Activated naive CD4-positive, alpha-beta T cell treated with anti-CD3 and anti-CD28 coated beads, Interleukin-2, amount 50 U/mL, for 72 hours (primary cell): ENCODE measurements at places on chromosomes 4 and X. TPM values are rescaled to one million over a fixed set of nuclear protein-coding genes. Genes with fewer than 3 reads are reported as not detected.

DNA sequence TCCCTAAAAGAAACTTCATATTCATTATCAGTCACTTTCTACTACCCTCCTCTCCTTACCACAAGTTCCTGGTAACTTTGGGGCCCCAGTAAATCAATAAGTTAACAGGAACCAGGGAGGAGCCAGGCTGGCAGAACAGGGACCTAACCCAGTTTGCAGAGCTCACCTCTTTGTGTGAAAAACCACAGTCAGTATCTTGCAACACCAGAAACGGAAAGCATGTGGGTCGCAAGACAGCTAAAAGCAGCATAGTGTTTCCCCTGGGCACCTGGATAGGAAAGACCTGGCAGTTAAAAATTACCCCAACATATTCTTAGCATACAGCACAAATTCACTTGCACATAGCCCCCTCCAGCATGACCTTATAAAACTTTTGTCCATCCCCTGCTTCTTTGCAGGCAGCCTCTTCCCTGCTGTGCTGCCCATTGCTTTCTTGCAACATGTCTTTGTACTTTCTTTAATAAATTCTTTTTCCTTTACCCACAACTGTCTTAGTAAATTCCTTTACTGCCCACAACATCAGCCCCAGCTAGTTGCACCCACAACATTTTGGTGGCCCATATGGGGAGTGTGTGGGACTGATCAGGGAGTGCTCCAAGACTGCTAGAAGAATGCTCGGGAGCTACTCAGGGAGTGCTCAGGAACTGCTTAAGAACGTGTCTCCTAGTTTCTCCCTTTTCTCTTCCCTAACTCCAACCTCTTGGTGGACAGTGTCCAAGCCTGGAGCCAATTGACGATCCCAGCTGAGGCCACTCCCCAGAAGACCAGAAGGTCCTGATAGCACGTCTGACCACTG is 83.4 kb downstream of the MSN start:
- DNase-seq: no peak

PPP4R3C gene
- total RNA-seq: not detected

HMGN5 gene
- 5.8 TPM for total RNA-seq

DNA sequence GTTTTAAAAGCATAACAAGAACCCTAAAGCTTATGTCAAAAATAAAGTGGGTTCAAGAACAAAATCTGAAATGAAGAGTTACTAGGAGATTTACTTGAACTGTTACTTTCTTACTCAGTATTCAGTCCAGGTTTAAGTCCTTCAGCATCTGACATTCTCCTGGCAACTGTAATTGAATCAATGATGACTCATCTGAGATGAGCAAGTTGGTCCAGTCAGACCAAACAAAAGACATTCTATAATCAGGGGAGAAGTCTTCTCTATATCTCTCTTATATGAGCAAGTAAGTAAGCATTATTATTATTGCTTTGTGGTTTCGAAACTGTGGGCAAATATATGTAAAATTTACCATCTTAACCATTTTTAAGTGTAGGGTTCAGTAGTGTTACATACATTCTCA is 34.6 kb downstream of the MAP9 start:
- no peak for DNase-seq

RTL3 gene
- not detected for total RNA-seq

UGT2B17 gene
- total RNA-seq: not detected

DNA sequence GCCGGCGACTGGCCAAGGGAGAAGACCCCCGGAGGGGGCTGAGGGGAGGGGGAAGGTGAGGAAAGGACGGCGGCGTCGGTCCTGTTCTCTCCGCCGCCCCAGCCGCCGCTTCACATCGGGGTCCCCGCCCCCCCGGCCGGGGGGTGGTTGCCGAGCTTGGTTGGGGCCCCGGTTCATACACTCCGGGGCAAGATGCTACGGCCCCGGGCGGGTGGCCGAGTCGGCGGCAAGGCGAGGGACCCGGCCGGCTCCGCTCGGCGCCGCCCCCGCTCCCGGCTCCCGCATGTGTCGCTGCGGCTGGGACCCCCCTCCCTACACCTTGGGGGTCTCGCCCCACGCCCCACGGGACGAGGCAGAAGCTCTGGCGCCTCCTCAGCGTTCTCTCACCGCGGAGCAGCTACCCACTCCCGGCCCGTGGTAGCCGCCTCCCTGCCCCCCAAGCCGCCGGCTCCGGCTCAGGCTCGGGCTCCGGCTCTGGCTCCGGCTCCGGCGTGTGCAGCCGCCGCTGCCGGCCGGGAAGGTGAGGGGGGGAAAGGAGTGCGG is 461 bp downstream of the FBXW7 start:
- peak; percentile 65 for DNase-seq

GRCh38 chr4:76197971-76198410 is 15.6 kb downstream of the SCARB2 start:
- DNase-seq: no peak

DNA sequence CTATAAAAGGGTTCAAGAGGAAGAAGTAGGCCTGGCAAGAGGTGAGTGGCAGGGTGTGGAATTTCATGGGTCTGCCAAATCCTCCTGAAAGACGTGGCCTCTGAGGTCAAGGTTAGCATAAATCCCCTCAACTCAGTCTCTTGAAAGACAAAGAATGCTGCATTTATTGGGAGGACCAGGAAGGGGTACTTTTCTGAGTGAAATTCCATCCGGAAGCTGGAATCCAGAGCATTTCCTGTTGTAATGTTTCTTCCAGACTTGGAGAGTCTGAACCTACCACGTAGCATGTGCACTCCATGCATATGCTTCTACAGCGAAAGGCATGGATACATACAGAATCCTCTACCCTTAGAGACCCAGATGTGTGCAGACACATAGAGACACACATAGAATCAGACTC is 13.4 kb upstream of the FGD1 start:
- no peak for DNase-seq

- DNase-seq: no peak
Observed at GRCh38 chr4:6920171-6920570, 10.5 kb downstream of the TBC1D14 start.

UGT2B11 gene
- not detected for total RNA-seq

- no peak for DNase-seq
Observed at GRCh38 chr4:38574559-38575333, 89.3 kb upstream of the KLF3 start.

DNA sequence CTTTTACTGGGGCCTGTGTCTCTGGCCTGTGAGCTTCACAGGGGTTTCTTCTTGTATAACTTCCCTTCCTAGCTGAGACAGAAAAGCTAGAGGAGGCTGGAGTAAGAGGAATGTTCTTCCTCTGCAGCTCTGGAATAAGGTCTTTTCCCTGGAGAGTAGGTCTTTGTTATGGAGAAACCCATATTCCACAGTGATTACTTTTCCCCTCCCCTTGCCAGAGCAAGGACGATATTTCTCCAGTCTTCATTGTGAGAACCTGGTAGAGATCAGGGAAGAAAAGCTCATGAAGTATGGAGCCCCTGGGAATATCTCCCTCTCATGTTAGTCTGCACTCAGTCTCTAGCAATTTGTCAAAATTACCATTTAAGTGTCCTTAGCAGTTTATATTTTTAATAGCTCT is 18.7 kb upstream of the GLRB start:
- no peak for DNase-seq

KLB gene
- not detected for total RNA-seq

GRCh38 chr4:48780865-48781214 is 761 bp upstream of the FRYL start:
- no peak for DNase-seq

GRCh38 chr4:83230928-83231327 is 53.7 kb downstream of the COQ2 start:
- DNase-seq: no peak

CLTRN gene
- total RNA-seq: not detected

DNA sequence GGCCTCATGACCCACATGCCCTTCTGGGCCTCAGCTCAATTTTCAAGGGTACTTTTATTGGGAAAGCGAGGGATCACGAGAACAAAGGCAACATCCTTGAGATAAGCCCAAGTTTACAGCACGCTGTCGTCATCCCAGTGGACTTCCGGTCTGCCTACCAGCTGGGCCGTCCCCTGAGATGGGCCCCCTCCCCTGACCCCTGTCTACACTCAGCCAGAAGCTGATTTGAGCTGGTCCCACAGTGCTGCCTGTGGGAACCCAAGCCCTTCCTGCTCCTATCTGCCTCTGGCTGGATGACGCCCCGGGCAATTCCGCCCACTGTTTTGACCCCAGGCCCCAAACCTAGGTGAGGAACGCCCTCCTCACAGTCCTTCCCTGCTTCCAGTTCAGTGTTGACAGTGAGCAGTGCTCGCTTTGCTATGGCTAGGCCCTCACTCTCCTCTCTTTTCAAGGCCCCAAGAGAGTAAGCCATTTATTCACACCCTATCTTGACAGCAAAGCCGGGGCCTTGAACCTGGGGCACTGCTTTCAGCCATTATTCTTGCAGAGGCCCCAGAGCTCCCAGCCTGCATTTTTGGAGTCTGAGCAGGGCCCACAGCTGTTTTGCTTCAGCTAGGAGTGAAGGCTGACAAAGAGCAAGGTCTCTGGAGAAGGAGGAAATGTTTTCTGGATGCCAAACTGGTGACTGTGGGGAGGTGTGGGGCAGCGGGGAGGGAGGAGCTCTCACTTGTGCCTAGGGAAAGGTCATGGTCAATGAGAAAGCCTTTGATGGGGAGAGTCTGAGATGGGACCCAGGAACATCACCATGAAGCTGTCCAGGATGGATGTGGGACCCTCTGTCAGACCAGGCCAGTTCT is 164.6 kb upstream of the BCOR start:
- DNase-seq: no peak

DNA sequence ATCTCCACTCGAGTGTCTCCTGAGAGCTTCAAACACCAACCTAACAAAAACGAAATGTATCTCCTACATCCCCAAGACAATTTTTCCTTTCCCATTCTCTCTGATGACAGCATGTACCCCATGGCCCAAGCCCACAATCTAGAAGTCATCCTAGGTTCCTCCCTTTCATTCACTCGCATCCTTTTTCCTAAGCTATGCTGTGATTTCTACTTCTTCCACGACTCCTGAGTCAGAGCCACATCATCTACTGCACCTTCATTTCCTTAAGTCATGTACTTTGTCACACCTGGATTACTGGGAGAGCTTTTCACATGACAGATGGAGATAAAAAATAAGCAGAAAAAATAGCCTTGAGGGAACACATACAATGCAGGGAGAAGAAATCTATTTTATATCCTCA is 20.1 kb downstream of the C4orf36 start:
- DNase-seq: no peak

NALF2 gene
- total RNA-seq: 0.23 TPM

- no peak for DNase-seq
Observed at GRCh38 chr4:110781944-110782343, 159.1 kb upstream of the PITX2 start.

GRCh38 chr4:18444206-18444605 is 422.7 kb upstream of the LCORL start:
- DNase-seq: no peak

- DNase-seq: no peak
Observed at GRCh38 chrX:19893727-19894126, 6.3 kb upstream of the SH3KBP1 start.

LDB2 gene
- total RNA-seq: not detected

- no peak for DNase-seq
Observed at GRCh38 chrX:129233786-129234185, 289.5 kb downstream of the SMARCA1 start.

GRCh38 chrX:10203617-10204016 is 46.8 kb downstream of the CLCN4 start:
- DNase-seq: no peak

MAGEA12 gene
- not detected for total RNA-seq

MAGED2 gene
- 35.2 TPM for total RNA-seq

SHROOM4 gene
- total RNA-seq: not detected

FGF2 gene
- total RNA-seq: 4.2 TPM

DNA sequence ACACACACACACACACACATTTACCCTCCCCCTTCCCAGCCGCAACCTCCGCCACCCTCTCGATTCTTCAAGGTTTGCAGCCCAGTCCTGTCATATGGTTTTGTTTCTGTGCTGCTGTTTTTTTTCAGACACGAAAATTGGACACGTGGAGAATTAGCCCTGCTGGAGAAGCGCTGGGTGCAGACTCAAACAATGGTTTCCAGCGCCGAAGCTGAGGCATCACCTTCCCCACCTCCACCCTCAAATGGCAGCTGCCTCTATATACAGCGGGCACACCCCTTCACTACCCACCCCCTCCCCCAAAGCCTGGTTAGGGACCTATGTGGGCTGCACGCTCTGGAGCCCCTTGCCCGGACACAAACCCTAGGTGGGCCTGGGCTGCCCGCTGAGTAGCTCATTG is 87.9 kb downstream of the BCOR start:
- DNase-seq: no peak

DNA sequence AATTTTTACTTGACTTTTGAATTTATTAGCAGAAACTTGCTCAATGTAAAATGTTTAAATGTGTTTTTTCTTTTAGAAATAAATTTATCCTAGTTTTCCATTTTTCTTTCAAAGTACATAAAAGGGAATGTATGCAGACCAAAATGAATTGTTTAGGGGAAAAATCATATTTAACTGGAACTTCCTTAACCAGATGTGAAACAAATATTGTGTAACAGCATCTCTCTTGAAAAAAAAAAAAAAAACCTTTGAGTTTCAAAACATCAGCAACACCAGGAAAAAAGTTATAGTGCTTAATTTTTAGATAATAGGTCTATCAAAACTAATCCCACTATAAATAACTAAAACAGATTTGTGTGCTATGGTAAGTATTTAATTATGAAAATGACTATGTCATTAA is 14.5 kb upstream of the CCNA2 start:
- no peak for DNase-seq

DNA sequence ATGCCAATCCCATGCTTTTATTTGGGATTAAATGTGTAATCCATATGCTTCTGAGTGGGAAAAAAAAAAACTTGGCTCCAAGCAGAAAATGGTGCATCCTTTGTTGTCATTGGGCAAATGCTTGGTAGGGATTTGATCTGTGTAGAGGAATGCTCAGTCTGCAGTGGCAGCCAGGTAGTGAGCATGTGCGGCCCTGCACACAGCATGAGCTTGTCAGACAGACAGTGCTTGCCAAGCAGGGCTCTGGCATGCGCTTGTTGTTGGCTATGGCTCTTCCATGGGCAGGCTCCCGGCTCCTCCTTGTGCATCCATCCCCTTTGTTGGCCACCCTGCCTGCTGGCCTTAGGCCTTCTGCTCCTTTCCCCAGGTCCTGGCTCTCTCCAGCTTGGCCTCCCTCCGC is 130.3 kb downstream of the GPR143 start:
- no peak for DNase-seq

GRCh38 chrX:7330556-7330955 is 182.6 kb upstream of the PUDP start:
- DNase-seq: no peak

GRCh38 chrX:72080150-72080549 is 51.6 kb downstream of the RTL5 start:
- no peak for DNase-seq

GRCh38 chr4:67749286-67749685 is 4.9 kb downstream of the GNRHR start:
- no peak for DNase-seq

GRCh38 chr4:106835919-106836318 is 200.2 kb downstream of the DKK2 start:
- DNase-seq: no peak

GRCh38 chrX:97594646-97595224 is 711.0 kb downstream of the RPA4 start:
- DNase-seq: no peak
